ENCODE measurements at places on chromosomes 16 and 17. TPM values are rescaled to one million over a fixed set of nuclear protein-coding genes. Genes with fewer than 3 reads are reported as not detected.

DNA sequence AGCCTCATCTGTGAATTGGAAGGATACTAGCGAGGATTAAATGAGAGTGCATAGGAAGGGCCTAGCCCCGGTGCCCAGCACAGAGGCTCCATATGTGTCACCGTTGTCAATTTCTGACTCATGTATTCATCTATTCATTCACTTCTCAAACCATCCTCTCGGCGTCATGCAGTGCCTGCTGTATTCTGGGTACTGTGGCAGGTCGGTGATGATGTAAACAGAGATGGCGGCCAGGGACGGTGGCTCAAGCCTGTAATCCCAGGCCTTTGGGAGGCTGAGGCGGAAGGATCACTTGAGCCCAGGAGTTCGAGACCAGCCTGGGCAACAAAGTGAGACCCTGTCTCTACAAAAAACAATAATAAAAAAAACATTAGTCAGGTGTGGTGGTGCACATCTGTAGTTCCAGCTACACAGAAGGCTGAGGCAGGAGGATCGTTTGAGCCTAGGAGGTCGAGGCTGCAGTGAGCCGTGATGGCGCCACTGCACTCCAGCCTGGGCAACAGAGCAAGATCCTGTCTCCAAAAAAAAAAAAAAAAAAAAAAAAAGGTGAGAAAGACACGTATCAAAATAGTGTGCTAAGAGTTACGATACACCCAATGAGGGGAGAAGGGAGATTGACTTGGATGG is 4.3 kb upstream of the PPP1R1B start:
- DNase-seq: peak; percentile 62

- DNase-seq: no peak
Measured at GRCh38 chr16:86041807-86042206, 142.8 kb downstream of the IRF8 start.

DNA sequence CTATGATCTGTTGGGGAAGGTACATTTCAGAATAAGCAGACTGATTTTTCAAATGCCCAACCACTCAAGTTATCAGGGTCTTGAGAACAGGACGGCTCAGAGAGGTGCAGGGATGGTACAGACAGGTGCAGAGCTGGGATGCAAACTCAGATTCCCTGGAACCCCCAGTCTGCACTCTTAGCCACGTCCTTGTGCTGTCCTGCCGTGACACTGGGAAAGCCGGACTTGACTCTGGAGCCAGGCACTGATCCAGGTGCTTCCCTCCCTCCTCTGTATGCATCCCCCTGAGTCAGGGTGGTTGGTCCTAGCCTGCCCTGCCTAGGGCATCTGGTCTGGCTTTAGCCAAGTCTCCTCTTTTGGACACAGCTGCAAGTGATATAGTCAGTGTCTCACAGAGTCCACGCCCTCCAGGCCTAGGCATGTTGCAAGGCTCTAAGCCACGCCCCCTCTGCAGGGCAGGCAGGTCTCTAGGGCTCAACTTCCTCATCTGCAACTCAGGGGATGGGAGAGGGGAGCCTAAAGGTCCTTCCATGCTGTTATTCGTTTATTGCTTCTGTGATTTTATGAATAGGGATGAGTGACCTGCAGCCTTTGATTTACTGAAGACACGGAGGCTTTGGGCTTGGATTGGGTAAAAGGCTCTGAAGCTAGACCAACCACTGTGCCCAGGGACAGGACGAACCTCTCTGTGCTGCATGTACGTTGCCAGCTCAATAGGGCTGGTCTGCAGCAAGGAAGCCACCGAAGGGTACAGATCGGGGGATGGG is 97.3 kb downstream of the SDK2 start:
- DNase-seq: peak; percentile 32

DNA sequence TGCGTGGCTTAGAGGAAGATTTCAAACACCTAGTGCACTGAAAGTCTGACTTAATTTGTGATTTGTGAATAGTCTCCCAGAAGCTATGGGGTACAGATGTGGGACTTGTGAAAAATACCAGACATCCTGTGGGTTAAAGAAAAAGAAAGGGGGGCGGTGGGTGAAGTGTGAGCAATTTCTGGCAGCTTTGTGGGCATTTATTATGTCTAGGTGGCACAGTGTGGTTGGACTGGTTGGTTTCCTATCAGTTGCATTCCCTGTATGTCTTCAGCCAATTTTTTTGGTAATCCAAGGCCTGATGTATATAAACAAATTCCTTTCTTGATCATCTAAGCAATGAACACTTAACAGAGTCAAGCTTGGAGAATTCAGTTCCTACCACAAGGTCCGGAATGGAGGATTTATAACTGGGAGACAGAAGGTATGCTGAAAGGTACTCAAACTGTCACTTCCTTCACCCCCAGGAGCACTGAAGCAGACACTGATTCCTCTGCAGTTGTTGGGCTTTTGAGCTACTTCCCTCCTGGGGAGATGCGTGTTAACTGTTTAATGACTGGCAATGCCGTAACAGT is 211.6 kb downstream of the WWOX start:
- no peak for DNase-seq

DNA sequence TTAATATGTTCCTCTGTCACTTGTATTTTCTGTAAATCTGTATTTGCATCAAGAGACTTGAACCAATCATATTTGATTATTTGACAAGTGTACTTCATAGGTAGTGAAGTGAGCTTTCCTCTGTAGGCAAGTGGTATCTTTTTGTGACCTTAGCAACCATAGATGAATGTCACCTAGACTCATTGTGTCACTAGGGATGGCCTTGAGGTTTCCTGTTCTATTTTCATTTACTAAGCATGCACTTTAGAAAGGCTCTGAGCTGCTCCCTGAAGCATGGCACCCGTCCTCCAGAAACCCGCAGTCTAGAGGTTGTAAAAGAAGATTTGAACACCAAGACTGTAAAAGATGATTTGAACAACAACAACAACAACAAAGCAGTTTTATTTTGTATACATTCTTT is 151.7 kb downstream of the PRKCB start:
- DNase-seq: no peak

DNA sequence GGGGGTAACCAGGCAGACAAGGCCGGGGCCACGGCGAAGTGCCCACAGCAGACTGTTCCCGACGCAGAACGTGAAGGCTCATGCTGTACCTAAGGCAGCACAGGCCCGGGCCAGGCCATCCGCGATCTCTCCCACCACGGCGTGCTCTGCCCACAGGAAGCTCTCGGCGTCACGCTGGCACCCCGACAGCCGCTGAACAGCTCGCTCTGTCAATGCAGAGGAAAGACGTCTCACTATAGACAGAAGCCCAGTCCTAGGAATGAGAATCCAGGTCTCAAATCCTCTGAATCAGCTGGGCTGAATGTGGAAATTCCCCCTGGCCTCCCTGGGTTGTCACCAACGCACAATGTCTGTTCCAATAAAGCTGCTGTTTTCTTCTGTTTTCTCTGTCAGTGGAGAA is 21.4 kb downstream of the SERPINF1 start:
- no peak for DNase-seq

DNA sequence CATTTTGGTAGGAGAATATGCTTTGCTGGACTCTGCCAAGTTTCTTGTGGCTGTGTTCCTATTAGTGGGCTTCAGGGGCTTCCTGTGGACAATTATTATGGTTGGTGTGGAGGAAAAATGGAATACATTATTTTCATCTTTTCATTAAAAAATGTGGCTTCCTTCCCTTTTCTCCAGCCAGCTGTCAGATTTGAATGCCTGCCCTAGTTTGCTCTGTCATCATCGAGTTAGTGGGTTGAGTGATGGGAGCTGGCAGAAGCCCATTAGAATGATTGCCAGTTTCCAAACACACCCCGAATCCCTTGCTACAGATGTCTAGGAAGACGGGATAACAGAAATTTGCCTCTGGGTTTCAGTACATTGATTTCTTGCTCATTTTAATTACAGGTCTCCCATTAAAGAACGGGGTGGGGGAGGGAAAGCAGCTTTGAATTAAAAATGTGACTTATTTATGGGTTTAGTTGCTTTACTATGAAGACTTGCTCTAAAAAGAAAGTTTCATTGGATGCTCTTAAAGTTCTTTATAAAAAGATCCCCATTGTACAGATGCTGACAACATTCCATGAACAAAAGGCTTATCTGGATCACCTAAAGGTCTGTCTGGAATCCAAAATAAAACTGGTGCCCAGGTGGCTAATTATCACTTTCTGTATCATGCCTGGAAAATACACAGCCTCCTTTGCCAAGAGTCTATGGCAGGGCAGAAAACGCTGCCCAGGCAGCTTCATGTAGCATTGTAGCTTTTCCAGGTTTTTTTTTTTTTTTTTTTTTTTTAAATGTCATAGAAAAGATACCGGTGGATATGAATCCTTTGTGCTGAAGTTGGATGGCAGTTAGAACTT is 103.6 kb downstream of the PRKCA start:
- DNase-seq: no peak

DNA sequence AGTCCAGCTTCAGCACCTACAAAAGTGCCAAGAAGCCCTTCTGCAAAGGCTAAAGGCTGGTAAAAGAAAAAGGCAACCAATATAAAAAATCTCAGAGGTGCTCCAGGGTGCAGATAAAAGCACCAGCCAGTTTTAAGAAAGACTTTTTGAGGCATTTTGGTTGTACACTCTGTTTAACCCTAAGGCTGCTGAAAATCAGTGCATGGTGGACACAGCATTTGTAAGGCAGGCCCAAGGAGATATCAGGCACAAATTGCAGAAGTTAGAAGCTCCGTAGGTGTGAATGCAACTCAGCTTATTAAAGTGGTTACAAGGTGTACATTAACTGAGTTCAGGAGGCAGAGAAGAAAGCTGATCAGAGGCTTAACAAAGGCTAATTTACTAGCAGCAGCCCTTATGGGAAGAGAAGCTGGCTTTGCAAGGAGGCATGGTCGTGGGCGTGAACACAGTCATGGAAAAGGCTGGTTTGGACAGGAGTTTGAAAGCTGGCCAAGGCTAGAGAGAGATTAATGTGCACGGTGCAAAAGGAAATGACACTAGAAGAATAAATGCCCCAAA is 21.1 kb downstream of the ACSM1 start:
- no peak for DNase-seq

DNA sequence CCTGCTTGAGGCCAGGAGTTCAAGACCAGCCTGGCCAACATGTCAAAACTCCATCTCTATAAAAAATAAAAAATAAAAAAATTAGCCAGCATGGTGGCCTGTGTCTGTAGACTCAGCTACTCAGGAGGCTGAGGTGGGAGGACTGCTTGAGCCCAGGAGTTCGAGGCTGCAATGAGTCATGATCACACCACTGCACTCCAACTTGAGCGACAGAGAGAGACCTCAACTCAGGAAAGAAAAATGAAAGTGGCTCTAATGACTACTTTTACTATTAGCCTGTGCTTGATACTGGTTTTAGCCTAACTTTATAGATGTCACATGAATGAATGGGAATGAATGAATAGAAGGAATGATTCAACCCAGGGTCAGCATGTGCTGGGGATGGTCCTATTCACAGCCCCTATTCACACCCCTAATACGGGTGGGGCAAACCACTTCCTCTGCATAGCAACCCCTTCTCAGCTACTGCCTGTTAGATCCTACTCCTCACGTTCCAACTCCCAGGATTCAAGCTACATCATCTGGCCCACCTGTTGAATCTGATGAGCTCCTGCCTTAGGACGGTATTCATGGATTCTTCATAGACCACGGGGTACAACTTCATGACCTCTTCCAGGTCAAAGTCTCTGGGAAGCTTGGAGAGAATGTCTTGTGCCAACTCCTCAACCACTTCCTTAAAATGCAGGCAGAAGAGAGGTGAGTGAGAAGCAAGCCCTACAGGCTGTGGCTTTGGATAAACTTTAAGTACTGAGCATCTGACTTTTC is 40.5 kb downstream of the LYRM1 start:
- DNase-seq: no peak

DNA sequence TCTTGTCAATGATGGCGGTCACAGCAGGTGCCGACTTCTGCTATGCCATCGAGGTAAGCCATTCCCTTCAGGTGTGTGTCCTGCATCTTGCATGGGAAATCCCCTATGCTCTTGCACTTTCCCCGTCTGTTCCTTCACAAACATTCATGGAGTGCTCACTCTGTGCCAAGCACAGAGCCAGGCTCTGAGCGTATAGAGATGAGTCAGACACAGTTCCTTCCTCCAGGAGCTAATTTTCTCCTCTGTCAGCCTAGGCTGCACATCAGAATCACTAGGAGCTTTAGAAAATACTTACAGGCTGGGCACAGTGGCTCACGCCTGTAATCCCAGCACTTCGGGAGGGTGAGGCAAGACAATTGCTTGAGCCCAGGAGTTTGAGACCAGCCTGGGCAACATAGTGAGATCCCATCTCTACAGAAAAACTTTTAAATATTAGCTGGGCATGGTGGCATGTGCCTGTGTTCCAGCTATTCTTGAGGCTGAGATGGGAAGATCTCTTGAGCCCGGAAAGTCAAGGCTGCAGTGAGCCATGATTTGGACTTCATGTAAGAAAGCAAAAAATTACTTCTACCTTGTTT is 14.1 kb downstream of the PRMT7 start:
- no peak for DNase-seq

DNA sequence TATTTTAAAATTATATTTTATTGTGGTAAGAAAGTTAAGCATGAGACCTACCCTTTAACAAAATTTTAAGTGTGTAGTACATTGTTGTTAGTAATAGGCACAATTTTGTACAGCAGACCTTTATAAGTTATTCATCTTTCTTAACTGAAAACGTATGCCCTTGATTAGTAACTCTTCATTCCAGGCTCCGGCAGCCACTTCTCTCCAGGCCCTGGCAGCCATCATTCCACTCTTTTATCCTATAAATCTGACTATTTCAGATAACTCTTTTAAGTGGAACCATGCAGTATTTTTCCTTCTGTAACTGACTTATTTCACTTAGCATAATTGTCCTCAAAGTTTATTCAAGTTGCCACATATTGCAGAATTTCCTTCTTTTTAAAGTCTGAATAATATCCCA is 348.2 kb downstream of the CDH11 start:
- no peak for DNase-seq

- no peak for DNase-seq
Measured at GRCh38 chr17:35432176-35433074, at the start of gene SLFN12. TSS of gene SLFN12 (minus strand) at chr17:35432500. CDS start at chr17:35423028, 9,472 bp downstream.

The ZNF18 gene
- total RNA-seq: 7.1 TPM

The CLEC19A gene
- not detected for total RNA-seq

The NOG gene
- total RNA-seq: 15.7 TPM

The ANKRD40CL gene
- total RNA-seq: not detected

The YBX2 gene
- 0.18 TPM for total RNA-seq

The SLC5A11 gene
- not detected for total RNA-seq
